ENCODE measurements at places on chromosomes 7 and 10. TPM values are rescaled to one million over a fixed set of nuclear protein-coding genes. Genes with fewer than 3 reads are reported as not detected.

DNA sequence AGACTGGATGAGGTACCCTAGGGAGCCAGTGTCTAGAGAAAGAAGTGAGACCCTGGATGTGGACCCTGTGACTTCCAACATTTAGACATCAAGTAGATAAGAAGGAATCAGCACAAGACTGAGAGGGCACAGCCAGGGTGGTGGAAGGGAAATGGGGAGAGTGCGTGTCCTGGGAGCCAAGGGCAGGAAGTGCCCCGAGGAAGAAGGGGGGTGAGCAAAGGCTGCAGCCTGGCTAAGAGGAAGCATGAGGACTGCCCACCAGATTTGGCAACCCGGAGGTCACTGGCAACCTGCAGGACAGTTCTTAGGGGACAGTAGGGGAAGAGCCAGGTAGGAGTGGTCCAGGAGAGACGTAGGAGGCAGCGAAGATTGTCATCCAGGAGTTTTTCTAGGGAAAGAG lies 14.8 kb downstream of the COL13A1 start:
- DNase-seq = no peak
- peaks cover 25% of the 10 kb centered on the region for H3K4me1 ChIP-seq
- H3K4me3 ChIP-seq = no peak overlapping the region

GRCh38 chr7:1666317-1666822 lies 3.7 kb upstream of the ELFN1 start:
- H3K36me3 ChIP-seq = no peaks in the 10 kb centered on the region
- no peak overlapping the region for H3K27ac ChIP-seq
- H3K27me3 ChIP-seq = peaks cover 31% of the 10 kb centered on the region
- H3K4me3 ChIP-seq = no peak overlapping the region
- peaks cover 11% of the 10 kb centered on the region for H3K4me1 ChIP-seq
- no peak for DNase-seq

DNA sequence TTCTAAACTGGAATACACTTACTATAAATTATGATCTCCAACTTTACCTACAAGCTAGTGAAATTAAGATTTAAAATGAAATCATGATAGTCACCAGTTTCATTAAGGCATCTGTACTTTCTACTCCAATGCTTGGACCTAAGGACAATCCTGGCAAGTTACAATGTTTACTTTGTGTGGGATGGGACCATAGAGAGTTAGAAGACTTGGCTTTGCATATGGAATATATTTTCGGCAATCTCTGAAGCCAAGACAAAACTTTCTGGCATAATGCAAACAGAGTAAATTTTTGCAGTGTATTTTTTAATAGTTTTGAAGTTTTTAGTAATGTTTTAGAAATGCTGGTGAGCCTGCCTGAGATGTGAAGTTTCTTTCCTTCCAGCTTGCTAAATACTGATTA lies 248.9 kb downstream of the ABCA13 start:
- no peaks in the 10 kb centered on the region for H3K36me3 ChIP-seq
- no peak for DNase-seq
- H3K27ac ChIP-seq = no peak overlapping the region
- peaks cover 3% of the 10 kb centered on the region for H3K27me3 ChIP-seq
- no peak overlapping the region for H3K4me3 ChIP-seq
- H3K4me1 ChIP-seq = no peaks in the 10 kb centered on the region

- peaks cover 6% of the 10 kb centered on the region for H3K4me1 ChIP-seq
- no peak for DNase-seq
- H3K27ac ChIP-seq = no peak overlapping the region
- H3K36me3 ChIP-seq = peaks cover 29% of the 10 kb centered on the region
- no peak overlapping the region for H3K4me3 ChIP-seq
- H3K27me3 ChIP-seq = no peaks in the 10 kb centered on the region
Measured at GRCh38 chr7:6157685-6158423, 114.6 kb downstream of the CYTH3 start.

DNA sequence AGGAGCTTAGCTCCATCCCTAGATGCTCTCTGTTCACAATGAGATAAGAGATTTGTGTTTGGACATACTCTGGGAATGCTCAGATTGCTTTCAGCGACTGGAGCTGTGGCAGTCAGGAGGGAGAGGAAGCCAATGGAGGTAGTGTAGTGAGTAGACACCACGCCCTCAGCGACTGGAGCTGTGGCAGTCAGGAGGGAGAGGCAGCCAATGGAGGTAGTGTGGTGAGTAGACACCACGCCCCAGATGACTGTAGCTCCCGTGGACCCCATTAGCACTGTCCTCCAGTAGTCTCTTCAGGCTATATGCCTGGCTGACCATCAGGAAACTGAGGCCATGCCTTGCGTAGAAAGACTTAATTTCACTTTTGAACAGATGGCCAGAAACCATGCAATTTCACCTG lies 1033.8 kb downstream of the NRG3 start:
- H3K4me3 ChIP-seq = no peak overlapping the region
- H3K4me1 ChIP-seq = no peaks in the 10 kb centered on the region
- no peak overlapping the region for H3K27ac ChIP-seq
- H3K27me3 ChIP-seq = peaks cover 2% of the 10 kb centered on the region
- no peaks in the 10 kb centered on the region for H3K36me3 ChIP-seq

- no peak overlapping the region for H3K27ac ChIP-seq
- DNase-seq = no peak
- H3K36me3 ChIP-seq = no peaks in the 10 kb centered on the region
- H3K4me1 ChIP-seq = peaks cover 6% of the 10 kb centered on the region
- no peak overlapping the region for H3K4me3 ChIP-seq
- H3K27me3 ChIP-seq = no peaks in the 10 kb centered on the region
Measured at GRCh38 chr10:16653224-16653623, 131.5 kb upstream of the C1QL3 start.

DNA sequence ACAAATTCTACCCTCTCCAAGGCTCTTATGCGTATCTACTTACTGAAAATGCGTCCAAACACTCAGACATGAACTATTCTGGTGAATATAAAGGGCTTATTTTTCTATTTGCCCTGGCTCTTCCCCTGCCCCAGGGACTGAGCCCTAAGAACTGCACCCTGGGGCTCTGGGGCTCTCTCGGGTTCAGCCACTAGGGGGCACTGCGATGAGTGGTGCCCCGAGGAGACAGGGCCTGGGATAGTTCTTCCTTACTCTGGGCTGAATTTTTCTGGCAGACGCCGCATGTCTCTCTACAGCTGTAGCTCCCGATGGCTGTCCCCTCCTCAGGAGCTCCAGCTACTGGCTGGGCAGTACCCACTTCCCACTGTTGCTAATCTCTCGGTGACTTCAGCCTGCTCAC lies 30.8 kb upstream of the GSDME start:
- no peaks in the 10 kb centered on the region for H3K36me3 ChIP-seq
- H3K27ac ChIP-seq = no peak overlapping the region
- no peaks in the 10 kb centered on the region for H3K27me3 ChIP-seq
- no peak for DNase-seq

GRCh38 chr10:25457552-25457951 lies 282.8 kb downstream of the GPR158 start:
- no peaks in the 10 kb centered on the region for H3K27me3 ChIP-seq
- H3K36me3 ChIP-seq = no peaks in the 10 kb centered on the region
- H3K27ac ChIP-seq = no peak overlapping the region
- no peaks in the 10 kb centered on the region for H3K4me1 ChIP-seq

- H3K4me1 ChIP-seq = peaks cover 60% of the 10 kb centered on the region
- no peaks in the 10 kb centered on the region for H3K27me3 ChIP-seq
- H3K36me3 ChIP-seq = peaks cover 34% of the 10 kb centered on the region
- peak overlapping the region; percentile 30 for H3K4me3 ChIP-seq
Measured at GRCh38 chr10:13759168-13759567, 172.4 kb downstream of the PRPF18 start.

- peaks cover 10% of the 10 kb centered on the region for H3K27me3 ChIP-seq
- no peak overlapping the region for H3K4me3 ChIP-seq
- H3K36me3 ChIP-seq = no peaks in the 10 kb centered on the region
- H3K27ac ChIP-seq = no peak overlapping the region
- DNase-seq = no peak
Measured at GRCh38 chr10:44008270-44008916, 359.7 kb upstream of the ZNF32 start.

GRCh38 chr10:50624866-50625501 lies 1.2 kb upstream of the SGMS1 start:
- H3K27ac ChIP-seq = peak overlapping the region; percentile 92
- peak overlapping the region; percentile 89 for H3K4me3 ChIP-seq
- no peaks in the 10 kb centered on the region for H3K27me3 ChIP-seq
- H3K4me1 ChIP-seq = peaks cover 22% of the 10 kb centered on the region
- peak; percentile 86 for DNase-seq

- no peaks in the 10 kb centered on the region for H3K4me1 ChIP-seq
- no peak overlapping the region for H3K27ac ChIP-seq
- H3K36me3 ChIP-seq = no peaks in the 10 kb centered on the region
Measured at GRCh38 chr10:23381298-23382040, 36.9 kb upstream of the C10orf67 start.

GRCh38 chr10:9877978-9878377 lies 1139.7 kb upstream of the CELF2 start:
- H3K27ac ChIP-seq = no peak overlapping the region
- no peaks in the 10 kb centered on the region for H3K36me3 ChIP-seq
- H3K4me1 ChIP-seq = no peaks in the 10 kb centered on the region
- no peak for DNase-seq
- no peak overlapping the region for H3K4me3 ChIP-seq
- H3K27me3 ChIP-seq = no peaks in the 10 kb centered on the region

SUGCT gene
- total RNA-seq = 11.9 TPM

PON3 gene
- total RNA-seq = not detected

SEC23IP gene
- total RNA-seq = 78.9 TPM
